Esophagus squamous epithelium (tissue), 5 donors: ENCODE measurements at places on chromosomes 11 and 22.

GRCh38 chr11:63537293-63538101, 889 bp downstream of the PLAAT4 start:
- DNase-seq: no peak

- DNase-seq: no peak
These were observed 37.7 kb downstream of the TPCN2 start for GRCh38 chr11:69086152-69087132.

GRCh38 chr11:77400775-77401449, 73.0 kb downstream of the PAK1 start:
- no peak for DNase-seq

GRCh38 chr11:79794484-79795393, 353.9 kb upstream of the TENM4 start:
- no peak for DNase-seq

- no peak for DNase-seq
These were observed 13.6 kb downstream of the GRM5 start for GRCh38 chr11:89052220-89052619.

GRCh38 chr11:131815590-131815989, 445.2 kb downstream of the NTM start:
- DNase-seq: no peak

DNA sequence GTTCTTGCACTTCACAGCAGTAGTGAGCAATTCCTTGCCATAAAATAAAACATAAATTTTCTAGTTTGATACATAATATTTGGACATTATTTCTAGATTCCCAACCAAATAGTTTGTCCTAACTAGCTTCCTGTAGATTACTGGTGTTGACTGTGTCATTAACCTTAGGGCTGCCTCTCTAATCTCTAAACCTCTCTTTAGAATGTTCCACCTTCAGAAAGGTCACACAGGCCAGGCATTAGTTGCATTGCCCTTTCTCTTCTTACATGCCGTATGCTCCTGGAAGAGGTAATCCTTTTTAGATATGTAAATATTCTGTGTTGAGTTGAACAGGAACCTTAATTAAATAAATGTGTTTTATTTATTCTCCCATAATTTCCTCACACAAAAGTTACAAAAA, 904.9 kb upstream of the CNTN5 start:
- DNase-seq: no peak

DNA sequence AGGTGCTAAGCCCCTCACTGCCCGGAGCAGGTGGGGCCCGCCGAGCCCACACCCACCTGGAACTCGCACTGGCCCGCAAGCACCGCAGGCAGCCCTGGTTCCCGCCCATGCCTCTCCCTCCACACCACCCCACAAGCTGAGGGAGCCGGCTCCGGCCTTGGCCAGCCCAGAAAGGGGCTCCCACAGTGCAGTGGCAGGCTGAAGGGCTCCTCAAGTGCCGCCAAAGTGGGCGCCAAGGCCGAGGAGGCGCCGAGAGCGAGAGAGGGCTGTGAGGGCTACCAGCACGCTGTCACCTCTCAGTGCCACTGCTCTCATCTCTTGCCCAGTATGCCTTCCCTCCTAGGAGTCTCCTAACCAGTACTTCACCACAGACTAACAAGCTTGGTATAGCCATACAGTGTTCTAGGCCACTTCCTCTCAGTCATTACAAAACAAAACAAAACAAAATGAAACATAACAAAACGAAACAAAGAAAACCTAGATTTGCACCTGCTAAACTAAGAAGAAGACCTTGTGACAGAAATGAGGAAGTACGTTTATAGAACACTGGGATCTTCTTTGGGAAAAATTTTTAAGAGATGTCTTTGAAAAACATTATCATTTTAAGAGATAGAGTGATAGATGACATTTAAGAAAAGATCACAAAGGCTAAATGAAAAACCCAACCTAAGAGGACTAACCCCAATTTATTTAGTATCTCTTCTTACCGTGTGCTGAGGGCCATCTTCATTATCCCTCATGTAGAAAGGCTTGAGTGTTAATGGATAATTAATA, 47.7 kb upstream of the GAB2 start:
- no peak for DNase-seq

GRCh38 chr11:131370090-131370751, at the start of gene NTM:
TSS of gene NTM (plus strand) at chr11:131370615.
- DNase-seq: no peak

- no peak for DNase-seq
These were observed 5.5 kb downstream of the KIAA0930 start for GRCh38 chr22:45235101-45235777.

- no peak for DNase-seq
These were observed 1461.2 kb downstream of the TBC1D22A start for GRCh38 chr22:48223488-48224190.

DNA sequence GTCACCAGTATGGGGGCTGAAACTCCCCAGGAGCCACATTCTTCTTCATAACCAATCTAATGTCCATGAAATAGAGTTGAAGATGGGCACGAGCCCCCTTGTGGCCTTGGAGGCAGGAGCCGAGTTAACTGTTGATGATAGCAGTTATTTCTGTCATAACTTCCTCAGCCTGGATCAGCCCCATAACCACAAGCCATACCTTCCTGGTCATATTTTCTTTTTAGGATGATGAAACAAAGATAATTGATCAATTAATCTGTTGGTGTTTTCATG, 65.0 kb upstream of the TTC12 start:
- no peak for DNase-seq

- DNase-seq: no peak
These were observed 2.3 kb downstream of the MYEOV start for GRCh38 chr11:69295995-69296889.

DNA sequence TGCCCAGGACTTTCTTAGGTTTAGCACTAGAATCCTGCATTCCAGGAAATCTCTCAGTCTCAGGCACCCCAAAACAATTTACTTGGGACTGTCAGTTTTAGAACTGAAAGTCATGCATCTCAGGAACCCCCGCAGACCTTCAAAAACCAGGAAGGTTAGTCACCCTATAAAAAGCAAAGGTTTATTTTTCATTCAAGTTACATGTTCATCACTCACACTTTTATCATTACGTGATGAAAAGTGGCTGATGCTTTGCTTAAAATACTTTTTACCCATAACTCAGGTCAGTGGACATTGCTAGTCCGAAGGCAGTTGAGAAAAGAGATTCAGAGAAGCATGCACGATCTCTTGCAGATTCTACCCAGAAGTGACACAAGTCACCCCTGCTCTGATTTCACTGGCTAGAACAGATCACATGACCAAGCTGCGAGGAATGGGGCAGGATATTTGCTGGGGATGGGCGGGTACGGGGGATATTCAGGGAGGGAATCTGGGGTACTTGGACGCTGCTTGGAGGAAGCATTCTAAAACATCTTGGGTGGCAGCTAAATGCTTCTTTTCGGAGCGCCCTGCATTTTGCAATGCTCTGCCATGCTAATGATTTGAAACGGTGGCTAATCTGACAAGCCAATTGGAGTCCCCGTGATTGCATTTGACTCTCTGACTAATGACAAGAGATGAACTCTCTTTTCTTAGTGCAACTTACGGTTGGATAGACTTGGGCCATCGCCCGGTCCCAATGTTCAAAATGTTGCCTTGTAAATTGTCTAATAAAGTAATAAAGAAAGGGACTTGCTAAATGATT, 110.2 kb downstream of the MIAT start:
- DNase-seq: no peak

- no peak for DNase-seq
These were observed 110.9 kb downstream of the KCNC1 start for GRCh38 chr11:17845431-17845881.

DNA sequence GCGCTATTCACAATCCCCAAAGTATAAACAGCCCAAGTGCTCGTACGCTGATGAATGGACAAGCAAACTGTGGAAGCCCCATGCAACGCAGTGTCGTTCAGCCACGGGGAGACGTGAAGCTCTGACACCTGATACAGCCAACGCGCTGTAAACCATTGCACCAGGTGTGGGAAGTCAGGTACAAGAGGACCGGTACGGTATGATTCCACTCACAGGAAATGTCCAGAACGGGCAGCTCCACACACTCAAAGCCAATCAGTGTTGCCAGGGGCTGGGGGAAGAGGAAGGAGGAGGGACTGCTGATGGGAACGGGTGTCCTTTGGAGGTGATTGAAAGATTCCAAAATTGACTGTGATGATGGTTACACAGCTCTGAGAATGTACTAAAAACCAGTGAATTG, 64.5 kb downstream of the BRD1 start:
- no peak for DNase-seq

DNA sequence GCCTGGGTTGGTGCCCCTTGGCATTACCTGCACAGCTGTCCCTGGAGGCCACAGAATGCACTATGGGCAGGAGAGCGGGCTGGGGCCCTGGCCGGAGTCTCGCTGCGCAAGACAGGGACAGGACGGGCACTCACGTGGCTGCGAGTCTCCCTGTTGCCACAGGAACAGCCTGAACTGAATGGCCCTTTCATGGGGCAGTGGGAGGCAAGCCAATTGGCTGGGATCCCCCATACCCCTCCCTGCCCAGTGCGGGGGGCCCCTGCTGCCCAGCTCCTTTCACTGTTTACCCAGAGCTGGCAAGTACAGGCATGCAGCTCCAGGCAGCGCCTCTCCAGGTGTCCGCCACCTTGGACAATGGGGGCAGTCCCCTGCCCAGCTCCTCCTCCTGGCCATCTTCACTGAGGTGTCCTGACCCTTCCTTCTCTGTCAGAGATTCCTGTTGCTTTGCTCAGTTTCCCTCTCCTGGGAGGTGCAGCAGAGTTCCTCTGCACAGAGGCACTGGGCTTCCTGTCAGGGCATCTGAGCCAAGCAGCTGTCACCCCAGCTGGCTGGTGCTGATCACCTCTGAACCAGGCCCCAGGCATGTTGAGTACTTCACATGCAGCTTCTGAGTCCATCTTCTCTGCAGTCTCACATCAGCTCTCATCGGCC, 5.2 kb downstream of the USP2 start:
- DNase-seq: no peak

GRCh38 chr11:74325649-74326645, 14.5 kb upstream of the P4HA3 start:
- no peak for DNase-seq

DNA sequence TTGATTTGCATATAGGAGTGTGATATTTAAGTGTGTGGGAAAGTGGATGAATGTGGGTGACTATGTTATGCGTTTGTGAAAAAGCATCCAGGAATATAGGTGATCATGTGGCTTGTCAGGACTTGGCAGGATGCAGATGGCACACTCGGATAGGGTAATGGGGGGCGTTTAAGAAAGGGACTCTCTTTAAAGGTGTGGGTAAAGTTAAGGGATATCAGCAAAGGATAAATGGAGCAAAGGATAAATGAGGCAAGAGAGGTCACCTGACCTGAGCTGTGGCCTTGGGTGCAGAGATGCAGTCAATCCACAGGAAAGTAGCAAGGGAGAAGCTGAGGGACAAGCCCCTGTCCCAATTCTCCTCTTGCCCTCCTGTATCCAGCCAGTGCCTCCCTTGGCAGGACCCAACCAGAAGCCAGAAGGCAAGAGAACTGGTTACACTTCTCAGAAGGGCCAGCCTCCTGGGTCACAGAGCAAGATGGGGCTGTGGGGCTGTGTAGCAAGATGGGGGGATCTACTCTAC, 47.5 kb upstream of the GRAMD1B start:
- DNase-seq: no peak

DNA sequence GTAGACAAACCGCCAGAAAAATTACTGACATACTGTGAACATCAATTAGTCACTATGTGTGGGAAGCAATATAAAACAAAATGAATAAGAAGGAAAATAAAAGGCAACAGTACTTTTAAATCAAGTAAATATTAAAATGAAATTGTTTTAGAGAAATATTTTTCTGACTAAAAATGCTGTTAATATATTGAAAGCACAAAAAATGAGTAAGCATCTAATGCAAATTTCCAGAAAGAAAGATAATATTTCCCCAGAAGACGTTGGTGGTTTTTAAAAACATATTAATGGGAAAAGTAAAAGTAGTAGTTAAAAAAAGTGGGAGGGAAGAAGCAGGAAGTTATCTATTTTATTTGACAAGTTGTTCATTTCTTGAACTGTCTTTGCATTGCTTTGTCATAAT, 16.5 kb downstream of the XKR3 start:
- DNase-seq: no peak

DNA sequence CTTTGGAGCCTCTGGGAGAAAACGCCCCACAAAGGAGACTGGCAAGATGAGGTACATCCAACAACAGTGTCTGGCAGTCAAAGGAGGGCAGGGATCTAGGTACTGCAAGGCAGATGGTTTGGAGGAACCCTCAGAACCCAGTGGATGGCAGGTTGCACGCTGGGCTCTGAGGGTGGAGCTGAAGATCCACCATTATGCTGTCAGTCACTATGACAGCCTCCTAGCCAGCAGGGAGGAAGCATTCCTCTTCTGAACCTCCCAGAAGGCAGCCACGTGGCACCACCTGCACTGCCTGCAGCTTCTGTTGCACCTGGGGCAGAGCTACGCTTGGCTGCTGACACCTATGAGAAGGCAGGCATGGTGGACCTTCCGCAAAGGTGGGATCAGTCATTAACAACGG, 40.2 kb downstream of the HTR3A start:
- DNase-seq: no peak

GRCh38 chr11:57681168-57681567, 13.3 kb downstream of the ZDHHC5 start:
- DNase-seq: no peak

GRCh38 chr11:114291381-114291780, 4.8 kb upstream of the NNMT start:
- no peak for DNase-seq

DNA sequence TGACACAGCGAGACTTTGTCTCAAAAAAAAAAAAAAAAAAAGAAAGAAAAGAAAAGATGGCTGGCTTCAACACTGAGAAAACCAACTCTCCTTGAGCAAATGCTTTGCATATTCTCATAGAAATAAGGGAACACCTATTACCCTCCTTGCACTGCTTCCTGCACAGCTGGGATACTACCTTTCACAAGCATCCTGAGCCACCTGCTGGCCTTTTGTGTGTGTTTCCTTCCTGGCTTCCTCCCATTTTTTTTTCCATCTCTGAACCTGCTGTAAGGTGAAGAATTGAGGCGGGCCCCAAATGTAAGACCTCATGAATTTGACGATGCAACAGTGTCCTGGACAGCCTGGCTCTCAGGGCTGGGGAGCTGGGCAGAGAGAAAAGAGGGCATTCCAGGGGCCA, 1.9 kb upstream of the RFPL3 start:
- no peak for DNase-seq

GRCh38 chr11:78354408-78355308, 63.0 kb downstream of the GAB2 start:
- DNase-seq: no peak

DNA sequence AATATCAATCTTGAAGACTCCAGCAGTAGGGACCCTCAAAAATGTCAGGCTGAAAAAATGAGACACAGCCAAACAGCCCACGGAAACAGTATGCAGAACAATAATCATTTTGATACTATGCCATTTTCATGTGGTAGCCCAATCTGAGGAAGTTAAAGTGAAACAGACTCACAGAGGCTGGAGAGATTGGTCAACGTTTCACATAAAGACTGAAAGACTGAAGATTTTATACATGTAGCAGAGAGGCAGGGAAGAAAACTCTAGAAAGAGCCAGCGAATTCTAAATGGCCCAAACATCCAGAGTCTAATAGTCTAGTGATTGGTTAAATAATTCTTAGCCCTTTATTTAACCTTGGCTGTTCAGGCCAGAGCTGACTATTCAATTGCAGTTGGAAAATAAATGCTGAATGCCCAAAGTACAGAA, 49.4 kb downstream of the MAML2 start:
- no peak for DNase-seq

GRCh38 chr11:17230867-17231851, 23.4 kb upstream of the PIK3C2A start:
- no peak for DNase-seq
